ENCODE measurements at places on chromosomes 13 and 19. TPM values are rescaled to one million over a fixed set of nuclear protein-coding genes. Genes with fewer than 3 reads are reported as not detected.

DNA sequence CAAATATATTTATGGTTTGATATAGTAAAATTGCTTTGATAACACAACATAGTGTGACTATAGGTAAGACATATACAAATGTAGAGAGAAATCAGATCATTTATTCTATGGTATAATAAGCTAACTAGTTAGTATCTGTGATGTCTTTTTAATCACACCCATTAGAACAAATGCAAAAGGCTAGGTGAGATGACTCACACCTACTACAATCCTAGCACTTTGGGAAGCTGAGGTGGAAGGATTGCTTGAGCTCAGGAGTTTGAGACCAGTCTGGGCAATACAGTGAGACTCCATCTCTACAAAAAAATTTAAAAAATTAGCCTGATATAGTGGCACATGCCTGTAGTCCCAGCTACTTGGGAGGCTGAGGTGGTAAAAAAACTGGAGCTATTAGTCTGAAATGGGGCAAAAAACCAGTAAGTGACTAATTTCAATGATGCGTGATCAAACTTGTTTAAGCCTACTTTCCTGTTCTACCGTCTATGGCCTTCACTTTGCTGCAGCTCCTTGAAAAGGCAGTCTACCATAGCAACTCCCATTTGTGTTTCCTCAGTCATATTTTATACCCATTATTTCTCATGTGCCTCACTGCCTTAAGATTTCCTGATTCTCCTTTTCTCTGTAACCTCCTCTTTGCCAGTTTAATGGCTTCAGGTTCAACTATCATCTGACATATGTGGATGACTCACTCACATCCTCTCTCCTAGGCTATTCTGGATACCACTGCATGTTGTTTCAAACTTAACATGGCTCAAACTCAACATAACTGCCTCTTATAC is 12.5 kb downstream of the ALG5 start:
- DNase-seq: no peak

GRCh38 chr13:69796256-69796655 is 311.4 kb upstream of the ATXN8OS start:
- DNase-seq: no peak

THSD1 gene
- total RNA-seq: 39.6 TPM

- DNase-seq: no peak
These were observed 46.2 kb downstream of the MYO9B start for GRCh38 chr19:17121736-17122293.

ZNF682 gene
- total RNA-seq: 17.7 TPM

DNA sequence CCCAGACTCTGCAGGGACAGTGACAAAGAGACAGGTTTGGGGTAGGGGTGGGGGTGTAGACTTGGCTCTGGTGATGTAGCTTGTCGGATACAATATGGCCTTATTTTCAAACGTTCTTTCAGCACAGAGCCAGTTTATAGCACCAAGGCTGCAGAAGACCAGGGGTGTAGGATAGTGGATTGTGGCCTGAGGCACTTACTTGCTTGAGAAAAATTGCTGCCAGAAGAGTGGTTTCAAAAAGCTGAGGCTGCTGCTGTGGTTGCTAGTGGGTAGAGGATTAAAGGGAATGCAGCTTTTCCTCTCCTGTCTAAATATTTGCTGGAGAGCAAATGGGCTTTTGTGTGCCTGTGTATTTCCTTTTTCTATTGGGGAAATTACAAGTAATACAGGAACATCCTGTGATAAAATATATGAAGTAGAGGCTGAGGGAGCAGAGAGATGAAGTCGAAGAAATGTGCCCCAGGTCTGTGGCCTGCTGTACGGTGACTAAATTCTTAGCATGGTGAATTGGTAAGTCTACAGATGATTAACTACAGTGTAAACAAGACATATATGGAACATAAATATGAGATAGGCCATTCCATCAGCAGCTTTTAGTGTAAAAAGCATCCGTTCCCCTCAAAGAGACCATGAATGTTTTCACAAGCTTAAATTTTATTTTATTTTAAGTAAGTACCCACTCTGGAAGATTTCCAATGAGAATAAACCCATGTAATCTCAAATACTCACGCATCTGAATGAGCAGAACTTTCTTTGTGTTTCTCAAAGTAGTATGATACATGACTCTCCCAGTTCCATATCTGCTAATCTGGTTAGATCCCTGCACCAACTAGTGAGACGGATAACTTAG is 112.9 kb downstream of the LRCH1 start:
- DNase-seq: no peak

DNA sequence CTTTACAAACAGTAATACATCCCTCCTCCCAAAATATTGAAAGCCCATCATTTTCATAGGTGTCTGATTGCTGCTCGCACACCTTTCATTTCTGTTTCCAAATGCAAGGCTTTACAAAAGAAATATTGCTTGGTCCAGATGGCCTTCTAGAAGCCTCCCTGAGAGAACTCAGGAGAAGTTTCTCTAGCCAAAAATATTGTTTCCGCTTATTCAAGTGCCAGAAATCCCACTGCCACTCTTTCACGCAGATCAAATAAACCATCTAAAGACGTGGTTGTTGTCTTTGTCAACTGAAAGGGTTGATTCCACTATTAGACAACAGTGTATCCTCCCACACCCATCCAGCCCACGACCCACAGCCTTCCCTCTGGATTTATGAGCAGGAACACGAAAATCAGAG is 96.2 kb downstream of the ZIC5 start:
- DNase-seq: no peak

- no peak for DNase-seq
These were observed 488.1 kb downstream of the COG6 start for GRCh38 chr13:40143559-40143958.

CRX gene
- total RNA-seq: not detected

- DNase-seq: no peak
These were observed 76.6 kb downstream of the SERP2 start for GRCh38 chr13:44449999-44450821.

DNA sequence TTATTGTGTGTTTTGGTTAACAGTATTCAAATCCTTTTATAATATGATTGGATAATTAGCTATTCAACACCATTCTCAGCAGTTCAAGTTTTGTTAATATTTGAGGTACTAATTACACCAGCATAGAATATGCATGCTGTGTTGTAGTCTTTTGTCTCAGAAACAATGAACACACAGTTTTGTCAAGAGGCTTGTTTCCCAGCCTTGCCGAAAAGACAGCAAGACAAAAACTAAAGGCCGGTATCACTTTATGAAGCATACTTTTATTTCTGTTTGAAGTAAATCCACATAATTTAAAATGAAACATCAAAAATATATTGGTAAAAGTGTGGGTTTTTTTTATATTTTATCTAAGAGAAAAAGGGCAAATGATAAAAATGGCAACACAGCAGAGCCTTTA is 7.5 kb downstream of the GPR180 start:
- no peak for DNase-seq

FCER2 gene
- total RNA-seq: 0.43 TPM

ZNF571 gene
- total RNA-seq: 3.1 TPM

- no peak for DNase-seq
These were observed 18.4 kb downstream of the NFIX start for GRCh38 chr19:13013649-13014048.

GRCh38 chr13:28843639-28844038 is 23.5 kb downstream of the MTUS2 start:
- DNase-seq: no peak

THSD8 gene
- 1.8 TPM for total RNA-seq

DNA sequence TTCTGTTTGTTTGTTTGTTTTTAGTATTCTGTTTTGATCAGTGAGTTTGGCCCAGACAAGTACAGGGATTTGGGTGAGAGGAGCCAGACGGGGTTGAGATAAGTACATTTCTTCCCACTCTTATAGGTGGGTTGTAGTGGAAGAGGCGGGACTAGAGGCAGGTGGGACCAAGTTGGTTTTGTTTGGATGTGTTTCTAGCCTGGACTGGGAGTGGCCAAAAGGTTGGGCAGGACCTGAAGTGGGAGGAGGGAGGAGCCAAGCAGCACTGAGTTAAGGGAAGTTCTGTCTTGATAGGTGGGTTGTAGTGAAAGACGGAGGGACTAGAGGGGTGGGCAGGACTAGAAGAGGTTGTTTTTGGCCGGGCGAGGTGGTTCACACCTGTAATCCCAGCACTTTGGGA is 9.0 kb downstream of the DNASE2 start:
- DNase-seq: no peak

- no peak for DNase-seq
These were observed 78.6 kb downstream of the SPACA7 start for GRCh38 chr13:112454648-112455334.

DNA sequence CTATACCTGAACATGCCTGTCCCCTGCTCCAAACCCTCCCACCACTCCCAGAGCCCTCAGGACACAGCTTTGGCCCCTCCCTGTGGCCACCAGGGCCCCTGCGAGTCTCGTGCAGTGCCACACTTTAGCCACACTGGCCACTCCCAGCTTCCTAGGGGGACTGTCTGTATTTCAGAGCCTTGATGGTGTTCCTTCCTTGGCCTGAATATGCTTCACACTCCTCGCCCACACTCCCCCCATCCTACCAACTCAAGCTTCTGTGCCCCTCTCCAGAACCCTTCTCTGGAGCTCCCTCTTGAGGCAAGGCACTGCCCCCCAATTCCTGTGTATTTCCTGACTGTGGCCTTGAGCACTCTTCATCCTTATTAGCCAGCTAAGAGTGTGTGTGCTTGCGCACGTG is 80.2 kb downstream of the DPF1 start:
- no peak for DNase-seq

FAM124A gene
- total RNA-seq: 2.9 TPM

- no peak for DNase-seq
These were observed 4.2 kb downstream of the TSPAN16 start for GRCh38 chr19:11299946-11300810.

POSTN gene
- total RNA-seq: 280 TPM

DNA sequence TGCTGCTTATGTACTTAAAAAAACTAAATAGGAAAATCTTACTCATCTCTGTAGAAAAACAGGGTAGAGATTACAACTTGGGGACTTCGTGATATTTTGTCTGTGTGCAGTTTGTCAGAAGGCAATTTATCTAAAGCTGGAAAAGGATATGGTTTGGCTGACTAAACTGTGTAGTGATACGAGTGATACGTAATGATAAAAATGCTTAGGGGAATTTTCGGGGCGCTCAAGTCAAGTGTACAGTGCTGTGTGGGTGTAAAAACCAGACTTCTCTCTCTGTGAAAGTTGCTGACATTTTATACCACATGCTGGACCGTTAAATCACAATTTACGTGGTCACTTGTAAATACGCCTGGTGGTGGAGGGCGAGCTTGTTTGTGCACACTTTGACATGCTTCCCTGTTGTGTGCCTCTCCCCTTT is 221.7 kb downstream of the KCNRG start:
- DNase-seq: no peak

ELAVL3 gene
- total RNA-seq: 0.34 TPM

- no peak for DNase-seq
These were observed 502.8 kb downstream of the COG6 start for GRCh38 chr13:40158218-40158617.

DNA sequence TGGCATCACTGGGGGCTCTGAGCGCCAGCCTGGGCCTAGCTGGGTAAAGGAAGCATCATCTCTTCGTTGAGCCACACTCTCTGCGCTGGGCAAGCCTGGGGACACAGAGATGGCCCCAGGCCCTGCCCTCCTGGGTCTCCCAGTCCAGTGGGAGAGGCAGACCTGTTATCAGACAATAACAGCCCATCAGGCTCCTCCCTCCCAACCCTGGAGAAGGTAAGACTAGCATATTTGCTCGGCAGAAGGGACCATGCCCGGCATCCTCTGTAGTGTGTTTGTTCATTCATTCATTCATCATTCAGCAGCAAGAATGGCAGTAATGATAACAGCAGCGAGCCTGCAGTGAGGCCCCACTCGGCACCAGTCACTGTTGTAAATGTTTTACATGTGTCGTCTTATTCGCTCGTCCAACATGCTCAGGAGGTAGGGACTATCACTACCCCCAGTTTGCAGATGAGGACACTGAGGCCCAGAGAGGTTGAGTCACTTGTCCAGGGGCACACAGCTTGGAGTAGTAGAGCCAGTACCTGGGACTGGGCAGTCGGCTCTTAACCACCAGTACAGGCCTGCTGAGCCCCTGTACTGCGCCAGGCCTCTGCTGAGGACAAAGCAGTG is 33.2 kb downstream of the PAK4 start:
- DNase-seq: no peak

DNA sequence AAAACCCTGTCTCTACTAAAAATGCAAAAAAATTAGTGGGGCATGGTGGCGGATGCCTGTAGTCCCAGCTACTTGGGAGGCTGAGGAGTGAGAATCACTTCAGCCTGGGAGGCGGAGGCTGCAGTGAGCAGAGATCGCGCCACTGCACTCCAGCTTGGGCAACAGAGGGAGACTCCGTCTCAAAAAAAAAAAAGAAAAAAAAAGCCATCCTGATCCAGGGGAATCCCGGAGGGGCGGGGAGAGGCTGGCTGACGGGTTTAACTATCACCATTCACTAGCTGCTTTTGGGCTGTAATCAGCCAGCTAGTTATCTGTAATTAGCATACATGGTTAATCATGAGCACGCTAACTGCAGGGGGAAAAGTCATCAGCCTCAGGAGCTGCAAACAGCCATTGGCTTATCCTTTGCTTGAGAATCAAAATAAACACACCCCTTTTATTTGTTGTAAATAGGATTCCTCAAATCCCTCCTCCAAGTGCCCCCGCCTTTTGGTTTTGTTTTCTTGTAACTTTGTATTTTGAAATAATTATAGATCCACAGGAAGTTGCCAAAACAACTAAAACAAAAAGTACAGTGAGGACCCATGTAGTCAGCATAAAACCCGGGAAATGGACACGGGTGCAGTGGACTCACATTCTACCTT is 9.6 kb downstream of the FSD1 start:
- no peak for DNase-seq

GRCh38 chr19:14063105-14063504 is 1.2 kb upstream of the PALM3 start:
- DNase-seq: no peak

- no peak for DNase-seq
These were observed 3.1 kb upstream of the BEST2 start for GRCh38 chr19:12748489-12748888.

- DNase-seq: peak; percentile 60
These were observed 5.5 kb downstream of the ACTMAP start for GRCh38 chr19:40744554-40745401.

DNA sequence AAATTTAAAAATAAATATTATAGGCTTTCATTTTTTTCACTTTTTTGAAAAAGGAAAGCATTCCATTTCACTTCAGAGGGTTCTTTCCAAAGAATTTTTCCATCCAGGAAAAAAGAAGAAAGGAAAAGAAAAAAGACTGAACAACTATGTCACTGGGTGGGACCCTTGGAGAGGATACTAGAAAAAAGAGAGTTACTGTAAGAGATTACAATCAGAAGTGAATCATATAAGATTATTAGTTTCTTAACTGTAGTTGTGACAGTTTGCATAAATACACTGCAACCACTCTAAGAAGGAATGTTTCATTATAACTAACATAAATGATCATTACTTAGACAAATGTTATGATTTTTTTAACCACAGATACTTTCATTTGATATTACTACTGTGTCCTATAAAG is 87.8 kb downstream of the KLF12 start:
- no peak for DNase-seq

- no peak for DNase-seq
These were observed 1430.1 kb upstream of the SPRY2 start for GRCh38 chr13:81770868-81771505.

Measured in lung (tissue), 17 donors.